ENCODE measurements at places on chromosomes 7 and 10. TPM values are rescaled to one million over a fixed set of nuclear protein-coding genes. Genes with fewer than 3 reads are reported as not detected.

GRCh38 chr7:141161550-141162535 lies 88.0 kb downstream of the TMEM178B start:
- H3K27ac ChIP-seq: no peak overlapping the region
- no peak for DNase-seq
- no peaks in the 10 kb centered on the region for H3K36me3 ChIP-seq
- no peak overlapping the region for H3K4me3 ChIP-seq

ADGRA1 gene
- not detected for total RNA-seq

DNA sequence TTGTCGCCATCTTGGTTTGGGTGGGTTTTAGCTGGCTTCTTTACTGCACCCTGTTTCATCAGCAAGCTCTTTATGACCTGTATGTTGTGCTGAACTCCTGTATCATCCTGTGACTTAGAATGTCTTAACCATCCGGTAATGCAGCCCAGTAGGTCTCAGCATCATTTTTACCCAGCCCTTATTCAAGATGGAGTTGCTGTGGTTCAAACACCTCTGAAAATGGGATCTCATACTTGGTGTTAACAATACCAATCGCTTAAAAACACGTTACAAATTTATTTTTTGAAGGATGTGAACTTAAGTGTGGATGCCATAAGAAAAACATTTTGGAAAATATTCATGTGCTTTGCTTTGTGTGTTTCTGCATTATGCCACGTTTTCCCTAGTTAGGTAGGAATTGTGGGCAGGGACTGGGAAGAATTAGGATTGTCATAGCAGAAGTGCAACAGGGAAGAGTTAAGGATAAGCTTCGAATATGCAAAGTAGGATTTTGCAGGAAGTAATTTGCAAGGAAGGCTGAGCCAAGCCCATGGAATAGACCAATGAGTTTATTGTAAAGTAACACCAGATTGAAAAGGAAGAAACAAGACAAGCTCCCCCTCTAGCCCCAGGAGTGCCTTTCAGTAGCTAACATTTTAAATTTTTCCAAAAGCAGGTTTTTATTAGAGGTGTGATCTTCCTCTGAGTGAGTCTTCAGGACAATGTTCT lies 56.4 kb downstream of the PRR15 start:
- no peak overlapping the region for H3K4me3 ChIP-seq
- no peak for DNase-seq
- no peaks in the 10 kb centered on the region for H3K4me1 ChIP-seq
- no peak overlapping the region for H3K27ac ChIP-seq

- no peaks in the 10 kb centered on the region for H3K27me3 ChIP-seq
- H3K4me1 ChIP-seq: no peaks in the 10 kb centered on the region
- no peak overlapping the region for H3K4me3 ChIP-seq
Observed at GRCh38 chr7:83532219-83532618, 116.7 kb downstream of the SEMA3E start.

LDB3 gene
- total RNA-seq: 723 TPM

GPC2 gene
- 0.77 TPM for total RNA-seq

DNA sequence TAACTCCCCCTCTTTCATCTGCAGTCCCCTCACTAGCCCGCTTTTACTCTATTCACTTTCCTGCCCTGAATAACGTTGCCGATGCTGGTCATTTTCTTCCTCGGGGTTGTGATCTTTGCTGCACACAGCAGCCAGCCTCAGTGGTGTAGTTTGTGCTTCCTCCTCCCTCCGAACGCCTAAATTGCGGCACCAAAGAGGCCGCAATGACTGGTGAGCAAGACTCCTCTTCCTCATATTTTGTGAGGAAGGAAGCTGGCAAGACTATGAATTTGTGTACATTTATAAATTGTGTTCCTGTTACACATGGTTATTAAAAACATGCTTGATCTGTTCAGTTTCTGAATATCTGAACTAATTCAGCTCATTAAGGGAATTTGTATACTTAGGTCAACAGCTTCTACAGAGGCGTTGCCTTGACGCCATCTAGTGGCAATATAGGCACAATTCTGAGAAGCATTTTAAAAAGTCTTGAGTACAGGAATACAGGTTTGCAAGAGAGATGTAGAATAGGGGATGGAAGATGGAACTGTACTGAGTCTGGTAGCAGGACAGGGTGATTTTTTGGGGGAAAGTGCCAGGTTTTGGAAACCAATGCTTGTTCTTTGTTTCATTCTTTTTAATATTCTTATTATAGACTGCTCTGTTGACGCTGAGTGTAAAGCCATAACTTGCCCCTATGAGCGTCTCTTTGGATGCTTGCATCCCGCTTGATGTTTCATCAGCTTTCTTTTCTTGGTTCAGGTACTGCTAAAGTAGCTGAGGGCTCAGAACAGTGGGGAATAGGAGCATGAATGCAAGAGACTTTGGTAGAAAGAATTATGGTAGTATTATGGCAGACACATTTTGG lies 4.1 kb upstream of the TAS2R5 start:
- no peak overlapping the region for H3K4me3 ChIP-seq
- no peaks in the 10 kb centered on the region for H3K36me3 ChIP-seq
- H3K4me1 ChIP-seq: no peaks in the 10 kb centered on the region
- no peak for DNase-seq
- H3K27me3 ChIP-seq: no peaks in the 10 kb centered on the region

DNA sequence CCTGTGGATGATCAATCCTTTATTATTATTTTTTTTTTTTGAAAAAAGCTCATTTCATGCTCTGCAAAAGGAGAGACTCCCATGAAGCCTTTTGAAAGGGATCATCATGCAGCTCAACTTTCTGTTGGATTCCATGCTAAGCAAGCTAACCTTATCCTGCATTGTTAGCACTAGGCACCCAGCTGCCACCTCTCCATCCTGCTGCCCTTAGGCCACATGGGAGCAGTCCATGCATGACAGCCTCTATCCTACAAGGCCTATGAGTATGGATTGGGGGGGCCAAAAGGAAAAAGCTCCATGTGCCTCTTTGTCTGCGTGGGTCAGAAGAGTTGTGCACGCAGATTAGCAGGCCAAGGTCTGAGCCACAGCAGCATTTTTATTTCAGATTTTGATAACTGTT lies 19.2 kb downstream of the SMNDC1 start:
- H3K4me1 ChIP-seq: no peaks in the 10 kb centered on the region
- no peak overlapping the region for H3K27ac ChIP-seq
- no peak overlapping the region for H3K4me3 ChIP-seq
- DNase-seq: no peak
- H3K36me3 ChIP-seq: peaks cover 3% of the 10 kb centered on the region

SDK1 gene
- 1.6 TPM for total RNA-seq

DEPP1 gene
- total RNA-seq: 37.4 TPM

OR2A1 gene
- total RNA-seq: not detected

DNA sequence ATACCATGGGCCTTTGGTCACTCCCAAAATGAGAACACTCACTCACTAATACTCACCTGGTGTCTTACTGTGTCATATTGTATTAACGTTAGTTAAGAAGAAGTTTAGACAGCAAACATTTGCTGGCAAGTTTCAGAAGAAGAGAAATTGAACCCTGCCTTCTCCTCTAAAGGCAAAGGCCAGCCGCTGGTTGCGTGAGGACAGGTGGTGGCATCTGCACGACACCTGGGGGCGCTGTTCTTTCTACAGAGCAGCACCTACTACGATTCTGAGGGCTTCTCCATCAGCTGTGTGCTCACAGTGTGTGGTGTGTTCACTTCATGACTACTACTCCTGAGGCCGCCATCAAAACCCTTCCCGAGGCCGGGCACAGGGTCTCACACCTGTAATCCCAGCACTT lies 17.9 kb upstream of the CLEC2L start:
- H3K36me3 ChIP-seq: no peaks in the 10 kb centered on the region
- no peak overlapping the region for H3K27ac ChIP-seq
- H3K4me1 ChIP-seq: no peaks in the 10 kb centered on the region
- H3K4me3 ChIP-seq: no peak overlapping the region
- no peak for DNase-seq
- H3K27me3 ChIP-seq: no peaks in the 10 kb centered on the region

DNA sequence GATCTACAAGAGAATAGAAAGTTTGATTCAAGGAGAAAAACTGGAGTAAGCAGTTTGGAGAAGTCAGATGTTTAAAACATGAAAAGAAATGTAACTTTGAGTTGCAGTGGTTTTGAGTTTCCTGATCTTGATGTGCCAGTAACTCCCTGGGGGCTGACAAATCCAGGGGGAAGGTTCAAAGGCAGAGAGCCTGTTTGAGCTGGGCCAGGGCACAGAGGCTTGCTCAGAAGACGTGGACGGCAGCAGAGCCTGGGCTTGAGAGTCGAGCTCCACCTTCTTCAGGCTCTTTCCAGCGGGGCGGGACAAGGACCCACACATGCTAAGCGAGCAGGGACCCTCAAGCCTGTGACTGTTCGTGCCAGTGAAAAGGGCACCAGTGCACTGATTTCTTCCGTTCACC lies 176.2 kb downstream of the MGMT start:
- H3K36me3 ChIP-seq: no peaks in the 10 kb centered on the region
- H3K4me3 ChIP-seq: no peak overlapping the region
- DNase-seq: no peak
- no peaks in the 10 kb centered on the region for H3K4me1 ChIP-seq
- no peak overlapping the region for H3K27ac ChIP-seq

PAPOLB gene
- total RNA-seq: 0.11 TPM

GRCh38 chr10:31770307-31770902 lies 158.2 kb downstream of the ARHGAP12 start:
- no peak overlapping the region for H3K27ac ChIP-seq
- no peaks in the 10 kb centered on the region for H3K27me3 ChIP-seq
- H3K36me3 ChIP-seq: no peaks in the 10 kb centered on the region
- H3K4me1 ChIP-seq: peaks cover 18% of the 10 kb centered on the region
- no peak for DNase-seq

- no peak for DNase-seq
- H3K27me3 ChIP-seq: no peaks in the 10 kb centered on the region
- no peak overlapping the region for H3K4me3 ChIP-seq
- no peaks in the 10 kb centered on the region for H3K36me3 ChIP-seq
- no peaks in the 10 kb centered on the region for H3K4me1 ChIP-seq
Observed at GRCh38 chr10:94902570-94902969, 35.9 kb upstream of the CYP2C9 start.

DNA sequence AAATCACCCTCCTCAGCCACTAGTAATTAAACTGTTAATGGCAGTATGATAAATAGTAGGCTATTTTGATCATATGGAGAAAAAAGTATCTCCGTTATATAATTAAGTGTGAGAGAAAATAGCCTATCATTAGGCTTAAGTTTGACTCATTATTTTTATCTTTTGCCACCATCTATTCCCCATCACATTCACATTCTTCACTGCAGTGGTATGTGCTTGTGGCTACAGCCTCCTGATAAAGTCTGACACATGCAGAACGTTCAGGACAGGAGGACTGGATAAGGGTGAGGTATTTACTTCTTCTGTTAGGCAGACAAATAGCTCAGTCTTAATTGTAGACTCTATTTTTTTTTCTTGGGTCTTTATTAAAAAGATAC lies 5.8 kb downstream of the NEBL start:
- no peak overlapping the region for H3K4me3 ChIP-seq
- H3K4me1 ChIP-seq: no peaks in the 10 kb centered on the region
- H3K27me3 ChIP-seq: no peaks in the 10 kb centered on the region
- no peak overlapping the region for H3K27ac ChIP-seq
- H3K36me3 ChIP-seq: no peaks in the 10 kb centered on the region
- no peak for DNase-seq

GRCh38 chr10:63843107-63843506 lies 321.9 kb downstream of the REEP3 start:
- H3K4me3 ChIP-seq: no peak overlapping the region
- no peak for DNase-seq
- no peaks in the 10 kb centered on the region for H3K4me1 ChIP-seq
- peaks cover 2% of the 10 kb centered on the region for H3K27me3 ChIP-seq
- H3K36me3 ChIP-seq: no peaks in the 10 kb centered on the region

DNA sequence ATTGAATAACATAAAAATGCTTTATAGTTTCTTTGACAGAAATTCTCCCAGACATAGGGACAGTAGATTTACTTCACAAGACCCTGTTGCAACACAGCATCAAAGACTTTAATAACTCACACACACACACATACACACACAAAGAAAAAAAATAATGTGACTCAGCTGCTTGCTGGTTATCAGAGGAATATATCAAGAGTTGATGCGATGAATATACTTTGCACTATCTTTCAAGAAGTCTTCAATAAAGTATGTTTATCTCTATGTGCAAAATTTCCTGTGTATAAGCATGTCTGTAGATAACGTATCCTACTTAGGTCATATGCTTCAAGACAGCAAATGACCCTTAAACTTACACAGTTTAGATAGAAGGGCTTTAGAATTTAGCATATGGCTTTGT lies 243.1 kb downstream of the ARL4A start:
- DNase-seq: no peak
- H3K4me3 ChIP-seq: no peak overlapping the region
- no peaks in the 10 kb centered on the region for H3K27me3 ChIP-seq
- no peaks in the 10 kb centered on the region for H3K4me1 ChIP-seq
- no peak overlapping the region for H3K27ac ChIP-seq

GPR146 gene
- total RNA-seq: 7.0 TPM

- no peak for DNase-seq
- no peaks in the 10 kb centered on the region for H3K36me3 ChIP-seq
- H3K4me1 ChIP-seq: peaks cover 45% of the 10 kb centered on the region
- H3K27ac ChIP-seq: no peak overlapping the region
Observed at GRCh38 chr7:51265066-51265907, 51.3 kb downstream of the COBL start.

GRCh38 chr7:86733783-86734182 lies 90.1 kb downstream of the GRM3 start:
- no peaks in the 10 kb centered on the region for H3K4me1 ChIP-seq
- no peaks in the 10 kb centered on the region for H3K27me3 ChIP-seq
- no peaks in the 10 kb centered on the region for H3K36me3 ChIP-seq
- H3K4me3 ChIP-seq: no peak overlapping the region
- H3K27ac ChIP-seq: no peak overlapping the region

- DNase-seq: no peak
- H3K4me1 ChIP-seq: no peaks in the 10 kb centered on the region
- no peak overlapping the region for H3K4me3 ChIP-seq
Observed at GRCh38 chr7:4139656-4140625, 542.2 kb upstream of the FOXK1 start.

ITGB8 gene
- total RNA-seq: 0.12 TPM

PILRB gene
- 19.2 TPM for total RNA-seq

GRCh38 chr7:128924707-128925588 lies 12.8 kb upstream of the IRF5 start:
- H3K4me3 ChIP-seq: no peak overlapping the region
- no peaks in the 10 kb centered on the region for H3K36me3 ChIP-seq
- H3K27ac ChIP-seq: no peak overlapping the region
- H3K4me1 ChIP-seq: no peaks in the 10 kb centered on the region
- no peak for DNase-seq
- peaks cover 17% of the 10 kb centered on the region for H3K27me3 ChIP-seq
